ENCODE measurements at places on chromosomes 6 and 20.
A peak's percentile ranks its signal among the peaks of the same experiment; 100 is the strongest.

GRCh38 chr6:121235386-121235785 is 98.9 kb downstream of the TBC1D32 start:
- no peak for DNase-seq

- no peak for DNase-seq
Observed at GRCh38 chr6:9200712-9201111, 765.4 kb upstream of the SLC35B3 start.

- DNase-seq: no peak
Observed at GRCh38 chr6:17771609-17772008, 64.9 kb upstream of the NUP153 start.

GRCh38 chr6:46016063-46016608 is 476 bp upstream of the CLIC5 start:
- no peak for DNase-seq

DNA sequence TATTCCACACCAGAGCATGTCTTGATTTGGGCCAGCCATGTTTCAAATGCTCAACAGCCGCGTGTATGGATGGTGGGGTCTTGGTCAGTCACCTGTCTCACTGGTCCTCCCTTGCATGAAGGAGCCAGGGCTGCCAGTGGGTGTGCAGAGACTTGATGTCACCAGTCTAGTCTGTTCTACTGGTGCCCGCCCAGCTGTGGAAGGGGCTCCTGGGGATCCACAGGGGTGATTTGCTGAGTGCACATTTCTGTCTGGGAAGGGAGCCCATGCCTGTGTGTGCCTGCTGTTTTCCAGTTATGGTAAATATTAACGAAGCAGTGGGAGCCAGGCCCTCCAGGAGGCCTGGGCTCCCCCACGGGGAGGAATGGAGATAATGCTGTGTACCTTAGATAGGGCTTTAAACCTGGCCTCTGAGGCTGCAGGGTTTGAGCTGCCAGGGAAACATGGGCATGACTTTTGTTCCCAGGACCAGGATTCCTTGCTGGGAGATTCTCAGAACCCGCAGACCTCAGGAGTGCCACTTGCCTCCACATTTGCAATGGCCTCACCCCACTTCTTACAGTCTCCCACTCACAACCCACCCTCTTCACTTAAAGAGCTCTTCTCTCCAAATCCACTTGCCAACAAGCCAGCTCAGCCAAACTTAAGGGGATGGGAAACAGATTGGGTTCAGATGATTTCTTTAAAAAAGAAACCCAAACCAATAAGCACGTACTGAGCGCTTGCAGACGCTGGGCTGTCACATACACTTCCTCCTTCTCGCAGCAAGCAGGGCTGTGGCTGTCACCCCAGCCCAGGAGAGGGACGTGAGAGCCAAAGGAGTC is 54.1 kb downstream of the VEGFA start:
- no peak for DNase-seq

- peak; percentile 48 for DNase-seq
Observed at GRCh38 chr6:33075568-33076405, at the start of gene HLA-DPB1. HLA-DPB1 (plus strand) TSS chr6:33075990; CDS start chr6:33076042, 52 bp downstream.

DNA sequence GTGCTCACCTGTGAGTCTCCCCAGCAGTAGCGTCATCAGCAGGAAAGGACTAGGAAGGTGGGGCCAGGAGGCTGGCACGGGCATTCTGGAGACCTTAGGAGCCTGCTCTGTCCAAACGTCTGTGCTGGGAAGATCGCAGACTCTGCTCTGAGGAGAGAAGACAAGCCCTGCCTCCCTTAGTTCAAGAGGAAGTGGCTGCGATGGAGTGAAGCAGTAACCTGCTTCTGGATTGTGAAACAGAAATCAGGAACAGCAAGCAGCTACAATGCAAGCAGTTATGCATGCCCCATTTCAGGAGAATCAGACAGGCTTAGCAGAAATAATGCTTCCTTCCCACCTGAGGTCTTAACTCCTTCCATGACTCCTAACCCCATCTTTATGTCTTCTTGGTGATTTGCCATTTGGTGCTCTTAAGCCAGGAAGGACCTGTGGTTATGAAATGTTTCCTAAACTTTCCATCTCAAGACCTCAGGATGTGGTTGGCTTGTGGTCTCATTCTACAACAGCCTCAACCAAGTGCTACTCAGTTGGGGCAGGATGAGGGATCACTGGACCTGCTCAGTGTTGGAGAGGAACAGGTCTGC is at the start of gene SIRPB1:
Gene SIRPB1, minus strand, starts transcription at position 149 of the 584 bp plus-strand sequence. Its CDS starts 65 bp downstream, at position 84.
- DNase-seq: no peak

GRCh38 chr6:17933716-17934115 is 53.7 kb downstream of the KIF13A start:
- DNase-seq: no peak

- DNase-seq: no peak
Observed at GRCh38 chr6:73664701-73665100, 10.9 kb upstream of the SLC17A5 start.

- DNase-seq: no peak
Observed at GRCh38 chr6:125843593-125843992, 52.8 kb downstream of the NCOA7 start.

DNA sequence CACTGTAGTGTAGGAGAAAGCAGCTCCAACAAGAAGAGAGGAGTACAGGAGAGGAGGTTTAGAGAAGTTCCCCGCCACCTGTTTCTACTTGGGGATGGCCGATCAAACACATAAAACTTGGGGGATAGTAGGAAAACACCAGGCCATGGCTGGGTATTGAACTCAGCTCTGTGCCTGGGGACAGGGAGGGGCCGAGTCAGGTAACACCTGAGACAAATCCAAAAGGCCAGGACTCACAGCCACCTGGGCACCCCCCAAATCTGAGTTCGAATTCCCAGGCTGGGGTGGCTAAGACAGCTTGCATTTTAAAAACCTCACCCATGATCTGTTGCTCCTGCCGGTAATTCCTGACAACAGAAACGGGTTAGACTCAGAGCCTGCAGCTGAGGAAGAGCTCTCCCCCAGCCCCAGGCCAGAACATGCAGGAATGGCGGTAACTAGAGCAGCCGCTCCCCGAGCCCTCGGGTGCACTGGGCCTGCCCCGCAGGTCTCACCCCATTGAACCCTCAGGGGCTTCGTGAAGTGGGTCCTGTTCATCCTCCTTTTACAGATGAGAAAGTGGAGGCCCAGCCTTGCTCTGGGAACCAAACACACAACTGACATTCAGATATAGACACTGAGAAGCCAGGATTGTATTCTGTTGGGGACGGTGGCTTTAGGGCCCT is 61.0 kb downstream of the TCP11 start:
- no peak for DNase-seq

- no peak for DNase-seq
Observed at GRCh38 chr6:129767776-129768485, 58.0 kb upstream of the ARHGAP18 start.

- DNase-seq: no peak
Observed at GRCh38 chr6:82711105-82711827, 347.6 kb downstream of the TPBG start.

- no peak for DNase-seq
Observed at GRCh38 chr6:139402876-139403386, 28.5 kb upstream of the CITED2 start.

DNA sequence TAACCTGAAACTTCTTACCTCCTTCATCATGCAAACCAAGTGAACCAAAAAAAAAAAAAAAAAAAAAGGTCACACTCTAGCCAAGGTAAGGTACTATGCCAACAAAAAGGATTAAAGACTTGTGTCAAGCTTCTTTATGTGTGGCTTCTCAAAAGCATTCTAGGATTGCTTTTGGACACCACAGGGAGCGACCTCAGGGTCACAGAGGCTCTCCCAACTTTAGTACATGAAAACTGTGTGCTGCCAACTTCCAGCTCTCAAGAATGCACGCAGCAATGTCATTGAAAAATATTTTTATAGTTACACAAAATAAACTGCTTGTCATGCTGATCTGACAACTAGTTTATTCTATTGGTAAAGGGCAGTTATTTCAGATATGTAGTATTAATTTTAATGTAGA is 243.8 kb downstream of the PLCB1 start:
- DNase-seq: no peak

DNA sequence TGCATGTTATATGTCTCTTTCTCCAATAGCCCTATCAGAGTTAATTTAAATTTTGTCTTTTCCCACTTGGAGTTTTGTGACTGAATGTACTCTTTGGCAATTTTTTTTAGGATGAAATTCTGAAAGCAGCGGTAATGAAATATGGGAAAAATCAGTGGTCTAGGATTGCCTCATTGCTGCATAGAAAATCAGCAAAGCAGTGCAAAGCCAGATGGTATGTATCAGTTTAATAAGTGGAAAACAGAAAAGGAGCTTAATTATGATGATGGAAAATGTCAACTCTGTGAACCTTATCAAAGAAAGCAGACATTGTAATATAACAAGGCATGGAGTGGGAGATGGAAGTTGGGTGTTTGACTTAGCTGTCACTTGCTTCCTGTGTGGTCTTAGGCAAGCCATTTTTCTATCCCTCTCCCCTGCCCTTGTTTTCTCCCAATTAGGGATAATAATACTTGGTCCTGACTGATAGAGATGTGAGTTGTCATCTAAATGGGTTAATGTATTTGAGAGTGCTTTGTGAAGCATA is 2.7 kb downstream of the CDC5L start:
- no peak for DNase-seq

DNA sequence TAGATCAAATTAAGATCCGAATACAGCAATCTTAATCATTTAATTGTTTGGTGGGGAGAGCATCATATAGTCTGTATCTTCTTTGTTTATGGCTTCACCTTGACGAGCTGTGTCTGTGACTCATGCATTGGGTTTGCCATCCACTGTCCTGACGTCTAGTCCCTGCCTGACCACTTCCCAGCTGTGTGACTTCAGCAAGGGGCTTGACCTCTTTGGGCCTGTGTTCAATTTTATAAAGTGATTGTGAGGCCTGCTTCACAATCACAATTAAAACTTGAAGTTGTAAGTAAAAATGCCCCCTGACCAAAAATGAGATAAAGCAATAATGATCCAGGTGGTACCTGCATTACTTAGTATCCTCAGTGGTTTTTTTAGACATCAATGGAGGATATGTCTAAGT is 209.2 kb downstream of the ZNF217 start:
- no peak for DNase-seq

GRCh38 chr20:14498772-14499171 is 161.4 kb upstream of the FLRT3 start:
- DNase-seq: no peak

- no peak for DNase-seq
Observed at GRCh38 chr20:458776-459175, 3.6 kb downstream of the TBC1D20 start.

DNA sequence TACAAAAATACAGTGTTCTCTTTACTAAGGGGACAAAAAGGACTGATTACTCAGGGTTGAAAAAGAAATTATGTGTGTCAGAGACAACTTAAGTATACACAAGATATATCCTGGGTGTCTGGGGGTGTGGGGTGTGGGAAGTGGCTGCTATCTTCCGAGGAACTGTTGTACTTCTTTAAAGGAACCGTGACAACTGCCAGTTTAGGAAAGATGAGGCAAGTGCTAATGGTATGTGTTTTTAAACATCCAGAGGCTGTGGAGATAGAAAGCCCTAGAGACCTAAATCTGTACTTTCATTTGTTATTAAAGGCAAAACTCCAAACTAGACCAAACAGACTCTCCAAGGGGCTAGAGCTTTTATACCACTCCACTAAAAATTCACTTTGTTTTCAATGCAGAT is 95.6 kb downstream of the SNAP25 start:
- DNase-seq: no peak

- no peak for DNase-seq
Observed at GRCh38 chr6:36266913-36267644, 2.8 kb upstream of the PNPLA1 start.

DNA sequence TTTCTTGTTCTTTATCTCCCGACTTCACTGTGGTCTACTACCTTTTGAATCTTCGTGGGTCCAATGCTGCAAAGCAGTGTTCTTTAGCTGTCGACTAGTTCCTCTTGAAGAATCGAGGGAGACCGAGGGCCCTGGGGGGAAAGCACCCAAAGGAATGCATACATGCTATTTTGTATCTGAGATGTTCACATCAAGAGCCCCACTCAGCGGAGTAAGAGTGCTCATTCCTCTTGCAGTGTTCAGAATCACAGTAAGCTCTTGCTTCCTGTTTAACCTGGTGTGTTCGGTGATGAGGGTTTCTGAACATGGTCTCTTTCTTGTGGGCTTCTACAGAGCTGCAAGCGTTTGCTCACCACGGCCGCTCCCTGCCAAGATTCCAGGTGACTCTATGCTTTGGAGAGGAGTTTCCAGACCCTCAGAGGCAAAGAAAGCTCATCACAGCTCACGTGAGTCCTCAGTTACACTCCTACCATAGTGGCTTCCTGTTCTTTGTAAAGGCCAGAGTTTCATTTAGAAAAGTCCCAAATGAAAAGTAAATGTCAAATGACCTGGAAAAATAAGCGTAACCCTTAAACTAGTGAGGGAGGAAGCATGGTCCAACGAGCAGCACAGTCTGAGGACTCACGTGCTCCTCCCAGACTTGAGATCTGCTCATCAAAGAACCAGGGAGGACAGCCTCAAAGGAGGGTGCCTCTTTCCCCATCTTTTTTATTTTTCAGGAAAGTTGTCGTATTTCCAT is 13.3 kb downstream of the IRF4 start:
- no peak for DNase-seq

- no peak for DNase-seq
Observed at GRCh38 chr20:33732166-33732970, 572 bp downstream of the ZNF341 start.

- DNase-seq: no peak
Observed at GRCh38 chr6:44660561-44661220, 273.2 kb downstream of the CDC5L start.

DNA sequence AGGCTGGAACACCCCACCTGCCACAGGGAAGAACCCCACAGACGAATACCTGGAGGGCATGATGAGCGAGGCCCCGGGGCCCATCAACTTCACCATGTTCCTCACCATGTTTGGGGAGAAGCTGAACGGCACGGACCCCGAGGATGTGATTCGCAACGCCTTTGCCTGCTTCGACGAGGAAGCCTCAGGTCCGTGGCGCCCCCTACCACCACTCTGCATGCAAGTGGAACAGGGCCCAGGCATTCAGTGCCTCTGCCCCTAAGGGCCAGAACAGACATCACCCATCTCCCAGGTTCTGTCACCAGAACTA is 6.6 kb downstream of the MYL9 start:
- DNase-seq: no peak

GRCh38 chr6:42363926-42364849 is 87.5 kb downstream of the TRERF1 start:
- DNase-seq: no peak

- no peak for DNase-seq
Observed at GRCh38 chr20:41510224-41510623, 108.0 kb downstream of the CHD6 start.

GRCh38 chr6:40411881-40412280 is 175.3 kb downstream of the LRFN2 start:
- no peak for DNase-seq

DNA sequence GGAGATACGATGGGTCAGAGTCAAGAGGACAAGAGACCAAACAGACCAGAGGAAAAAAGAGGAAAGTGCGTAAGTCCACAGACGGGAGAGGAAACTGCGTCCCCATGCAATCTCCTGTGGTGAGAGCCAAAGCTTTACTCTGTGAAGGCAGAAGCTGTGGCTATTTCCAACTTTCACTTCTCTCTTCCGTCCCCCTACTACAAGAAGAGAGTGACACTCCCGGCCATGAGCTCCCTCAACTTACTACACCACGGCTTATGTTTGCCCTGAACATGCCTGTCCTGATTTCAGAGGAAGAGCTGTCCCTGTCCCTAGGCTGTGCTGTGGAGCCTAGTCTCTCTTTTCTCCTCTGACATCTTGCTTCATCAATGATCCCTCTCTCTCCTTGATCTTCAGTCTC is 11.5 kb upstream of the SSR1 start:
- DNase-seq: no peak

Data from effector memory CD8-positive, alpha-beta T cell (primary cell).